Hepatocyte (in vitro differentiated cells): ENCODE measurements at places on chromosomes 13 and 19. TPM values are rescaled to one million over a fixed set of nuclear protein-coding genes. Genes with fewer than 3 reads are reported as not detected.

GRCh38 chr19:3700242-3701032, at the start of gene PIP5K1C:
PIP5K1C (minus strand) TSS chr19:3700468; CDS start chr19:3700390, 78 bp downstream.
- peak within 1 kb of the TSS; percentile 83 for H3K4me3 ChIP-seq
- peak; percentile 97 for DNase-seq
- H3K27ac ChIP-seq, result peak within 1 kb of the TSS; percentile 65
- H3K27me3 ChIP-seq, result no peaks in the 10 kb centered on the region
- H3K36me3 ChIP-seq, result no peaks in the 10 kb centered on the region
- peaks cover 13% of the 10 kb centered on the region for H3K4me1 ChIP-seq

The SCAMP4 gene
- total RNA-seq, result 69.3 and 77.2 TPM in 2 replicates

DNA sequence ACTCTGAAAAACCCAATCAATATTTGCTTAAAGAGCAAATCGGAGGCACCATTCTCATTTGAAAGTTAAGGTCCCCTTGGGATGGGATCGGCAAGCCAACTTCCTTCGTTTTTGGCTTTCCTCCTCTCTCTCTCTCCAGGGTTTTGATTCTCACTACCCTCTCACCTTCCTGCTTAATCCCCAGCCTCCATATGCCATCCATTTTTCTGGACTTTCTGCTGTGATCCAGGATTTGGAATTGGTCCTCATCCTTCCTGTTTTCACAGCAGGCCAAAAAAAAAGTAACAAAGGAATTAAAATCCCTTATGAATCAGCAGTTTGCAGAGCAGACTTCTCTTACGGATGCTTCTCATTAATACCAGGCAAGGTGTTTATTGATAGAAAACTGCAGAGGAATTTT, 283.1 kb upstream of the TMTC4 start:
- H3K4me3 ChIP-seq, result no peak overlapping the region
- no peaks in the 10 kb centered on the region for H3K27me3 ChIP-seq
- no peak overlapping the region for H3K27ac ChIP-seq
- DNase-seq, result no peak
- no peaks in the 10 kb centered on the region for H3K4me1 ChIP-seq
- H3K36me3 ChIP-seq, result no peaks in the 10 kb centered on the region

The GARIN5A gene
- total RNA-seq, result 2.7 and 5.0 TPM in 2 replicates

- no peaks in the 10 kb centered on the region for H3K36me3 ChIP-seq
- H3K27ac ChIP-seq, result no peak overlapping the region
- no peak for DNase-seq
- H3K4me1 ChIP-seq, result no peaks in the 10 kb centered on the region
- no peaks in the 10 kb centered on the region for H3K27me3 ChIP-seq
Measured at GRCh38 chr13:23391752-23392151, 41.8 kb downstream of the SACS start.
